ENCODE measurements at places on chromosomes 3 and 15. TPM values are rescaled to one million over a fixed set of nuclear protein-coding genes. Genes with fewer than 3 reads are reported as not detected.

ZNF445 gene
- 13.5 TPM for polyA plus RNA-seq

VPS18 gene
- polyA plus RNA-seq = 9.9 TPM

FMN1 gene
- 2.4 TPM for polyA plus RNA-seq

CCR4 gene
- 0.08 TPM for polyA plus RNA-seq

ATP13A4 gene
- 0.94 TPM for polyA plus RNA-seq

CLDN11 gene
- polyA plus RNA-seq = 3.2 TPM

DNAJC19 gene
- 39.4 TPM for polyA plus RNA-seq

IFRD2 gene
- 49.4 TPM for polyA plus RNA-seq

SLC28A1 gene
- polyA plus RNA-seq = 0.32 TPM

GPR87 gene
- polyA plus RNA-seq = not detected

TIGIT gene
- polyA plus RNA-seq = 1.6 TPM

TIPIN gene
- polyA plus RNA-seq = 11.5 TPM

FGF7 gene
- polyA plus RNA-seq = 25.3 TPM

PLSCR1 gene
- polyA plus RNA-seq = 27.5 TPM

TM4SF18 gene
- 12.1 TPM for polyA plus RNA-seq

TMC3 gene
- polyA plus RNA-seq = 0.07 TPM

PARP15 gene
- 4.6 TPM for polyA plus RNA-seq

DET1 gene
- polyA plus RNA-seq = 14.1 TPM

CADPS gene
- 1.7 TPM for polyA plus RNA-seq

THPO gene
- polyA plus RNA-seq = 1.6 TPM

DGKG gene
- polyA plus RNA-seq = 2.3 TPM

ANKRD63 gene
- not detected for polyA plus RNA-seq

CD200R1 gene
- polyA plus RNA-seq = 2.4 TPM

All from muscle of back (tissue), 13 donors.